ENCODE measurements at places on chromosomes 16 and 17. TPM values are rescaled to one million over a fixed set of nuclear protein-coding genes. Genes with fewer than 3 reads are reported as not detected.

DNA sequence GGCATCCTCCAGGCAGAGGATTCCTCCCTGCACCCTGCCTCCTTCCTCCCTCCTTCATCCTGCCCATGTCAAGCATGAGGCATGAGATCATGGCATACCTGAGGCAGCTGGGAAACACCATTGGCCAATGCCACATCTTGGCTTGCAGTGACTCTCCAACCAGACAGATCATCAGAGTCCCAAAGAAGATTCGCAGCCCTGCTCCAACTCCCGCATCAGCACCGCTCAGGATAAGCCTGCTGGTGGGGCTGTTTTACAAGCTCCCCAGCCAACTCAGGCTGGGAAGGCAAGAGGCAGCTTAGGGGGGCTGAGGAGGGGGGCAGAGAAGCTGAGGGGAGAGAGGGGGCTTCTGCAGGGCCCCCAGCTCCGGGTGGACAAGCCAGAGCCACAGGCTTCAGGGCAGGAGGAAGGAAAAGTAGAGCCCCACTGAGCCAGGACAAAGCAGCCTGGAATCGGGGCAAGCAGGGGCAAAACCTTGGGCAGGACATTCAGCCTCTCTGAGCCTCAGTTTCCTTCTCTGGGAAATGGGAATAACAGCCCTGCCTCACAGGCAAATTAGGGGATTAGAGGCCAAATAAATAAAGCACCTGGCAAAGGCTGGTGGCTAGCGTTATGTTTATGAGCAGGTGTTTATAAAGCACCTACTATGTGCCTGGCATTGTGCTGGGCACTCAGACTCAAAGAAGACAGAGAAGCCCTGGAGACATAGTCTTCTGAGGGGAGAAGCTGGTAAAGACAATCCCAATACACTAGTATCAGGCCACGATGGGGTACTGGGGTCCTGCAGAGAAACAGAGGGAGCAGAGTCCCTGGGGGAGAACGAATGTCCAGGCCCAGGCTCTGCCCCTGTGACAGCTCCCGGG lies 88.1 kb downstream of the GOSR1 start:
- H3K36me3 ChIP-seq, result no peaks in the 10 kb centered on the region
- no peak for DNase-seq
- no peak overlapping the region for H3K4me3 ChIP-seq
- no peak overlapping the region for H3K27ac ChIP-seq

- H3K36me3 ChIP-seq, result no peaks in the 10 kb centered on the region
- no peak overlapping the region for H3K27ac ChIP-seq
- no peak for DNase-seq
- H3K27me3 ChIP-seq, result peaks cover 7% of the 10 kb centered on the region
- peaks cover 39% of the 10 kb centered on the region for H3K4me1 ChIP-seq
- H3K4me3 ChIP-seq, result no peak overlapping the region
Observed at GRCh38 chr17:77640252-77640651, 318.3 kb upstream of the TNRC6C start.

- no peak overlapping the region for H3K4me3 ChIP-seq
- no peak for DNase-seq
- peak overlapping the region; percentile 30 for H3K27ac ChIP-seq
- H3K4me1 ChIP-seq, result peaks cover 76% of the 10 kb centered on the region
Observed at GRCh38 chr17:32279891-32280716, 14.5 kb downstream of the RHBDL3 start.

DNA sequence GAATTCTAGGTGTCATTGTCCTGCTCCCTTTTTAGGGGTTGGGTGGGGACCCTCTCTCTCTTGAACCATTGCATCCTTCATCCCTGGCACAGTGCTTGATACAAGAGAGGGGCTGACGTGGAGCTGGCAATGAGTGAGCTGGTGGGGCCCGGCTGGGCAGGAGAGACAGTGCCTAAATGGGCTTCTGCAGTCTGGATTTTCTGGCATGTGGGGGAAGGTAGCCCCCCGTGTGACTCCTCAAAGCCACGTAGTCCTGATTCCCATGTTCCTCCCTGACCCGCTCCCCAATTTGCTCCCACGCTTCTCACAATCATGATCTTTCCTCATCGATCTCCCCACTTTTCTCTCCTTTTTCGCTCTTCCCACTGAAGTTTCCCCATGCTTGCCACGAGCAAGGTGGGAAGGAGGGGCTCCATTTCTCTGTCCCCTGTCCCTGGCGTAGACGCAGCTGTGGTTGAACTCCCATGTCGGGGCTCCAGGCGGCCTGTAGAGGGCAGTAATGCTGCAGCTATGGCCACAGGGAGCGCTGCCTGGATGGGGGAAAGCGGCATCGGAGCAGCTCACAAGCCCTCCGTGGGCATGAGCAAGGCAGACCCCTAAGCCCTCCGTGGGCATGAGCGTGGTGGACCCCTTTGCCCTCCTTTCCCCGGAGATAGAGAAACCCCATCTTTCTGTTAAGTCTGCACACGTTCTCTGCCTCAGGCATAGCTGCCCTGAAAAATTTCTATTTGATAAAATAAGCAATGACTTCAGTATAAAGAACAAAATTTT lies 47.5 kb downstream of the HAPSTR1 start:
- DNase-seq, result peak; percentile 92
- no peak overlapping the region for H3K27ac ChIP-seq
- H3K36me3 ChIP-seq, result no peaks in the 10 kb centered on the region
- H3K4me3 ChIP-seq, result no peak overlapping the region
- no peaks in the 10 kb centered on the region for H3K27me3 ChIP-seq
- H3K4me1 ChIP-seq, result peaks cover 13% of the 10 kb centered on the region

GRCh38 chr16:28477311-28477920 lies 5.3 kb upstream of the NPIPB7 start:
- H3K4me3 ChIP-seq, result no peak overlapping the region
- H3K4me1 ChIP-seq, result no peaks in the 10 kb centered on the region
- DNase-seq, result no peak
- H3K27me3 ChIP-seq, result no peaks in the 10 kb centered on the region
- H3K27ac ChIP-seq, result no peak overlapping the region

- H3K4me3 ChIP-seq, result no peak overlapping the region
- DNase-seq, result no peak
- no peaks in the 10 kb centered on the region for H3K27me3 ChIP-seq
- H3K36me3 ChIP-seq, result no peaks in the 10 kb centered on the region
Observed at GRCh38 chr16:64745258-64745930, 376.5 kb downstream of the CDH11 start.

- no peaks in the 10 kb centered on the region for H3K27me3 ChIP-seq
- peak overlapping the region; percentile 98 for H3K27ac ChIP-seq
- H3K36me3 ChIP-seq, result peaks cover 86% of the 10 kb centered on the region
- DNase-seq, result peak; percentile 89
- H3K4me3 ChIP-seq, result peak overlapping the region; percentile 3
Observed at GRCh38 chr17:57874434-57875289, 24.8 kb upstream of the MRPS23 start.

DNA sequence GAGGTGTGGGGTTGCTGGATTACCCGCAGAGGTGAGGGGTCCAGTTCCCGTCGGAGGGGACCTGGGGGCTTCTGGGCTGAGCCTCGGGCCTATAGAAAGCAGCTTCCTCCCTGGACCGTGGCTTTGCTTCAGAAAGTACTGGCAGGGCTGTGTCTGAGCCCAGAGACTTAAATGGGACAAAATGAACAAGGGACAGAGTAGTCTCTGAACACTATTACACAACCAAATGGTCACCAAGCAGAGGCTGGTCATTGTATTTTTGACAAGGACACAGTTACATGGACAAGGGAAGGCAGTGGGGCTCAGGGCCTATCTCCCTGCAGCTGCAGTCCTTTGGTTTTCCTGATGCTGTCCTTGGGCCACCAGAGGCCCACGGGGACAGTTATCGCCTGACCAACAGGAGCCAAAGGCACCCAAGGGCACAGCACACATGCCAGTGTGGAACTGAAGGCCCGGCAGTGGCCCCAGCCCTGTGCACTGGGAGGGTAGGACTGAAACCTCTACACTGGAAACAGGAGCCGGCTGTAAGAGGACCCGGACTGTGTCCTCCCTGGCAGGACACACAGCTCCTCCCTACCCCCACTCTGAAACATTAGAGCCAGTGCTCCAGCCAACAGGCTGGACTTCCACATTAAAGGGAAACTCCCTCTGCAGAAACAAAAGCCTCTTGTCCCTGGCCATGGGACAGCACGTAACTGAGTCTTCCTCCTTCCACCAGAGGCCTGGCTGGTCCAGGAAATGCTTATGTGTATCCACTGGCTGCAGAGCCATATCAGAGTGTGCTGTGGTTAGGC lies 26.0 kb upstream of the ERN1 start:
- H3K36me3 ChIP-seq, result peaks cover 25% of the 10 kb centered on the region
- no peaks in the 10 kb centered on the region for H3K27me3 ChIP-seq
- no peak overlapping the region for H3K4me3 ChIP-seq

HOXB8 gene
- total RNA-seq, result 23.7 TPM

MT1H gene
- not detected for total RNA-seq

KRT39 gene
- total RNA-seq, result not detected

RNF222 gene
- not detected for total RNA-seq

C17orf50 gene
- total RNA-seq, result not detected

Data from spinal cord (tissue), 10 donors.